Mesothelial cell of epicardium (in vitro differentiated cells): ENCODE measurements at places on chromosomes 5 and 9.

DNA sequence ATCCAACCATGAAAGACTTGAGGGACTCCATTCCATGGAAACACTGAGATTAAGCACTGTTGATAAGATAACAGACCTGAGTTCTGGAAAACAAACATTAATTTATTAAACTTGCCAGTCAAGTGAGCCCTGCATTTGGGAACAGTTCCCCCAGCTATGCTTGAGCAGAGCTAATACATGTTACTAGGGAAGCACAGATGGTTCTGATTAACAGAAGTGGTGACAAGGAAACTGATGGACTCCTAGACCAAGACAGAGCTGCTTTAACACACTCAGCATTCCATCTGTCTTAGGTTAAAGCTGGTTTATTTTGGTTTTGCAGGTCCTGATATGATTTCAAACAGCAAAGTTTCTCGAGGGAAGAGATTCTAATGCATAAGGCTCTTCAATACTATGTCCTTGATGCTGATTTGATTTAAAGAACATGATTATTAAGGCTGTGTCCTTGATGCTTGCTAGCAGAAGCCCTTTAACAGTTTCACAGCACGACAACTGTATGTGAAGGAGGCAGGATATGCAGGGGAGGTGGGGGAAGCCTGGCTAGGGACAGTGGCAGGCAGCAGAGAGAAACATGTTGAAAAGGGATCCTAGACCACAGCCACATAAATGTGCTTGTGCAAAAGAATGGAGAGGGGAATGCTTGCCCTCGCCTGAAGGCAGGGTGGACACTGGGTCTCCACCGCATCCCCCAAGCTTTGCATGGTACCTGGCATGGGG lies 66.2 kb downstream of the ACTBL2 start:
- DNase-seq: no peak

DNA sequence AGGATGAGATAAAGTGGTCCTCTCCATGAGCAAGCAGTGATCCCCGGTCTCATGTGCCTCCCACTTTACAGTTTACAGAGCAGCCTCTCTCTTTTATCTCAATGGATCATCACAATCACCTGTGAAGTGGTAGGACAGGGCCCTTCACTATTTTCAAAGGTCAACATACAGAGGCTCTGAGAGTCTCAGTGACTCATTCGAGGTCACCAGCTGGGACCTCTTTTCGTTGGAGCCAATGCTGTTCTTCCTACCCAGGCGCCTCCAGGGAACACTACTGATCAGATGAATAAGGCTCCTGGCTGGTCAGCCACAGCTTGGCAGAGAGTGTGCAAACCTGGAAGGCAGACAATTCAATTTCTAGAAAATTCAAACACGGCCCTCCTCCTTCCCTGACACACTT lies 16.6 kb downstream of the GGTA1 start:
- DNase-seq: no peak

DNA sequence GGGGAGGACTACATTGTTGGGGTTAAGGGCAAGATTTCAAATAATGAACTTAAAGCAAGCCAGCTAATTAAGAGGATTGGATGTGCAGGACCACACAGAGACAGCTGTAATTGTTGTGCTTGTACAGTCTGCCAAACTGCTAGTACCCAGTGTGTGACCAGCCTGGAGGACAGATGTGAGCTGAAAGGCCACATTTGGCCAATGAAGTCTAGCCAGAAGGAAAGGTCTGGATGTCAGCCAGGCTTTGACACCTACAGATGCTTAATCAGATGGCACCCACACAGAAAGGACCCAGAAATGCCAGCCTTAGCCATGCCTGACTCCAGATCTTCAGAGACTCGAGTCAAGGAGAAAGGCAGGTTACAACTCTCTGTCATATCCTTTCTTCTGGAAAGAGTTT lies 491.1 kb downstream of the KIF4B start:
- no peak for DNase-seq

GRCh38 chr9:114433720-114434255 lies 46.0 kb upstream of the AKNA start:
- no peak for DNase-seq
